ENCODE measurements at places on chromosomes 5 and 9.
A peak's percentile ranks its signal among the peaks of the same experiment; 100 is the strongest.

GRCh38 chr5:145999208-145999607 lies 62.8 kb downstream of the SH3RF2 start:
- DNase-seq, result no peak

GRCh38 chr9:112020680-112021596 lies 124.3 kb downstream of the UGCG start:
- no peak for DNase-seq

DNA sequence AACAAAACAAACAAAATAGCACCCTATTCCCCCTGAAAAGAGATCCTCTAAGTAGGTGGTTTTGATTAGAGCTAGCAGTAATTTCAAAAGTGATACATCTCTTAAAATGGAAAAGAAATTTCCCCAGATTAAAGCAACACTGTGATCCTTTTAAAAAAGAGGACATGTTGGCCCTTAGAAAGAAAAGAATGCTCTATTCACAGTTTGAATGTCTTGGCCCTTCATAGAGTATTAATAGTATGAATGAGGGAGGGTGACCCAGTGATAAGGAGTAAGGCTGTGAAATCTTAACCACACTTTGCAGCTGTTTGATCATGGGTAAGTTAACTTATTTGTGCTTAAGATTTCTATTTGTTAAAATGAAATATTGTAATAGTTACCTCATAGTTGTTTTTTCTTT lies 467.7 kb upstream of the MEF2C start:
- DNase-seq, result no peak

DNA sequence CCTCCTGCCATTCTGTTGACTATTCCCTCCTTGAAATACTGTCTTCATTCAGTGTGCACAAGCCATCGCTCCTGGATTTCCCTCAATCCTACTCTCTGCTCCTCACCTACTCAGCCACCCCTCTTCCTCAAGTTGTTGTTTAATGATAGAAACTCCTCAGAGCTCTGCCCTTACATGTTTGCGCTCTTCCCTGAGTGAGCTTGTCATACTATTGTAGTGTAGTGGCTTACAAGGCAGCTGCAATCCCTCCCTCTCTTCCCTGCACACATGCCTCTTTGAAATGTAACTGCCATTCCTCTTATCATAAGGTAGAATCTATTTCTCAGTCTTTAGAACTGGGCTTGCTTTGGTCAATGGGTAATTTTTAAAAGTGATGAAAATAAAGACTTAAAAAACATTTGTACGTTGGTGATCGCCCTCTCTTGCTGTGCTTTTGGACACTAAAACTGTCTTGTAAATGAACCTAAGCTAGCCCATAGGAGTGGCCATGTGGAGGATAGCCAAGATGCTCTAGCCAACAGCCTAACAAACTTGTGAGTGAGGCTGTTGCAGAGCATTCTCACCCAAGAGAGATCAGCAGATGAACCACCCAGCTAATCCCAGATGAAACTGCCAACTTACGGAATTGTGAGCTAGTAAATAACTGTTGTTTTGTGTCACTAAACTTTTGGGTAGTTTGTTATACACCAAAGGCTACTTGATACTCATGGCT lies 18.1 kb upstream of the SMAD5 start:
- no peak for DNase-seq

- no peak for DNase-seq
These were observed 52.3 kb downstream of the PRKACG start for GRCh38 chr9:68961587-68961986.

DNA sequence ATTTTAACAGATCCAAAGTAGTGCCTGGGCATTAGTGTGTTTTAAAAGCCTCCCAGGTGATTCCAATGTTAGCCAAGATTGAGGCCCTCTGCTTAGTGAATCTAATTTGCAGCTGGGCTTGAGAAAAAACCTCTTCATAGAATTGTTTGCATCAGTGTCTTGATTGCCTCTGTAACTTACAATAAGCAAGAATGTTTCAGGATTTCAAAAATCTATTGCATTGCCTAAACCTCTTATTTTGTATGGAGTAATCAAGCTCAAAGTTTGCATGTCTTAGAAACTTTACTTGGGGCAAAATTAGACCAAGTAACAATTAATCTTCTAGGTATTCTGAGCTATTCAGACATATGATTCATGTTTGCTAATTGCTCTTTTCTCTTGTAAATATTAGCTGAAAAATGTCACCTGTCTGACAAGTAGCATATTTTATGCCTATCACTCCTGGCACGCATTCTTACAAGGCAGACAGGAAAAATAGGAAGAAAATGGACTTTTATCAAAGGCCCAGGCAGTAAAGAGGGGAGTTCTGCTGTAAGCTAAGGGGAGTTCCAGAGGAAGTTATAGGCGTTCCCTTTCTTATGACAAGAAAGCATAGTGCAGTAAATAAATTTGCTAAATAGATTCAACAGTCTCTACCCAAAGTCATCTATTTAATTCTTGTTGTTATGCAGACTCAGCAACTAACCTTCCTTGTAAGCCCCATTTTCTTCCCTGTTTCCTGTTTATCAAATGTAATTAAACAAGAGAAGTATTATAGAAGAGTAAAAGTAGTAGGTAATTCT lies 21.0 kb downstream of the PDCD1LG2 start:
- DNase-seq, result no peak

- no peak for DNase-seq
These were observed 84.8 kb upstream of the ALDH1A1 start for GRCh38 chr9:73037613-73038012.

DNA sequence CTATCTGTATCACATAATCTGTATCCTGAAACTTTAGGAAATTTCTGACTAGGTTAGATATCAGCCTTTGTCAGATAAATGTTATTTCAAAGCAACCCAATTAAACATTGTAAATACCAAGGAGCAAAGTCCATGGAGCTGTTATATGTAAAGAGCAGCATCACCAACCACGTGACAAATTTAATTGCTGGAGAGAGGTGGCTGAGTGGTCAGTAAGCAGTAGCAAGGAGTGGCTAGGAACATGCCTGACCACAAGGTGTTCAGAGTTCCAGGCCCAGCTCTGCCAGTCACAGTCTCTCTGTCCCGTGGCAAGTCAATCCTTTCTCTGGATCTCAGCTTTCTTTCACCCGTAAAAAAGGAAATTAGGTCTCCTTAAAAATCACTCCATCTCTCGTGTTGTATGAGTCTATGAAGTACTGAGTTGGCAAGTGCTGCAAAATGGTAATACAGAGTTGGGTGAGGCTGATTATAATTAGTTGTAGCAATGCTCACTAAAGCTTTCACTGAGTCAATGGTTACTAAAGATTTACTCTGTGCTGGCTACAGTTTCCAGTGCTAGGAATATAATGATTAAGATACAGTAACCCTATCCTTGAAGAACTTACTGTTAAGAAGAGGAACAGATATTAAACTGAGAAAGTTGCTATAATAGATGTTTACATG lies 166.1 kb downstream of the GNAQ start:
- DNase-seq, result no peak

- no peak for DNase-seq
These were observed 122.7 kb upstream of the RASEF start for GRCh38 chr9:83185488-83186154.

DNA sequence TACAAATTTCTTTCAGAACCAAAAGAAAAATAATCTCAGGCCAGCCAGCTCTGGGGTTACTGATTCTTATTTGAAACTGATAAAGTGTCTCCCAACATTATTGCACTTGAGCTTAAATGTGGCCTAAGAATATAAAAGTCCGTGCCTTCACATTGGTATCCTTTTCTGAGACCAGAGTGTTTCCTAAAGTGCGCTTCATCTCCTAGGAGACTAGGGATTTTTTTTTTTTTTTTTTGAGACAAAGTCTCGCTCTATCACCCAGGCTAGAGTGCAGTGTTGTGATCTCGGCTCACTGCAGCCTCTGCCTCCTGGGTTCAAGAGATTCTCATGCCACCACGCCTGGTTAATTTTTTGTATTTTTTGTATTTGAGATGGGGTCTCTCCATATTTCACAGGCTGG lies 23.6 kb upstream of the KCNIP1 start:
- no peak for DNase-seq

- DNase-seq, result peak; percentile 62
These were observed 601 bp downstream of the NNT start for GRCh38 chr5:43603344-43604217.

DNA sequence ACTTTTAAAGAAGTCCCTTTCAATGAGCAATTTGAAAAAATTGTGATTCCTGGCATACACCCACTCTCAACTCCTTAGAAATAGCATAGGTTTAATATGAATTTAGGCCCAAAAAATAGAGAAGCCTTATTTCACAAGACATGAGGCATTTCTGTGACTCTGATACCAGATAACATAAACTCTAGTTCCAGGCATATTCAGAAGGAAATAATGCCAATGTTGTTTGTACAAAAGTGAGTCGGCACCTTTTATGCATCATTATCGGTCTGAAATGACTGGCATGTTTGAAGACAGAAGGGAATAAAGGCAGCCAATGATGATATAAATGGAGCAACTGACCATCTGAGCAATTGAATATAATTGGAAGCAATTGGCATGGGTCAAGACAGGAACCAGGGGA lies 19.4 kb upstream of the RECK start:
- no peak for DNase-seq

DNA sequence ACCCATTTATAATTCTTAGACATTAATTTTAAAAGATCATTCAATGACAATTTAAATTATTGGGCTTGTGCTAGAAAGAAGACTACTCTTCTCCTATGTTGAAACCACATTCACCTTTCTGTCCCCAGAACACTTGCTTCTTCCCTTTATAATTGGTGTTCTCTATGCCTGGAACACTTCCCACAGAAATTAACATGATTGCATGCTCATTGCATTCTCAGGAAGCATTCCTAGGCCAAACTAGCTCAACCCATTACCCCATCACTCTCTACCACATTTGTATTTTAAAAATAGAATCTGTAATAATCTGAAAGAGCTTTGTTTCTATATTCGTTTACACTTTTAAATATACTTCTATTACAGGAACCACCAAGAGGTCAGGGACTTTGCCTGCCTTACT lies 184.7 kb downstream of the MEF2C start:
- DNase-seq, result no peak

GRCh38 chr9:9997585-9997984 lies 615.2 kb downstream of the PTPRD start:
- DNase-seq, result no peak

DNA sequence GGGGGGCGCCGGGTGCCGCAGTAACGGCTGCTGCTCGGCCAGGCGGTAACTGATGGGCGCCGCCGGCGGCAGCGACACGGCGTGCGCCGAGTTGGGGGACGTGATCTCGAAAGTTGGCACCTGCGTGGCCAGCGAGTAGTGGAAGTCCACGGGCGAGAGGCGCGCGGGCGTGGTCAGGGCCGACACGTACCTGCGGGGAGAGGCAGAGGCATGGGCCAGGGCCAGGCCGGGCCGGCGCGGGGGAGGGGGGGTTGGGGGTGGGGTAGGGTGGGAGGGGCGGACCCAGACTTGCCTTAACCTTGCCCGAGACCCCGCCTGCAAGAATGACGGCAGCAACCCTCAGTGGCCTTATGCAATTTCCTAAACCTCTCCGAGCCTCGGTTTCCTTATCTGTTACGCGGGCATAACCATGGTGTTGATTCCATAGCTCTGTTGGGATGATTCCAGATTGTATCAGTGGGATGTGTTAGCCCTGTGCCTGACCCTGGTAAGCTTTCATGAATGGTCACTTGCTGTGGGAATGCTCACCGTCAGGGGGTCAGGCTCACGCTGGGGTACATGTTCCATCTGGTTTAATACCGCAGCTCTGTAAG lies 53.0 kb downstream of the PSD2 start:
- no peak for DNase-seq

DNA sequence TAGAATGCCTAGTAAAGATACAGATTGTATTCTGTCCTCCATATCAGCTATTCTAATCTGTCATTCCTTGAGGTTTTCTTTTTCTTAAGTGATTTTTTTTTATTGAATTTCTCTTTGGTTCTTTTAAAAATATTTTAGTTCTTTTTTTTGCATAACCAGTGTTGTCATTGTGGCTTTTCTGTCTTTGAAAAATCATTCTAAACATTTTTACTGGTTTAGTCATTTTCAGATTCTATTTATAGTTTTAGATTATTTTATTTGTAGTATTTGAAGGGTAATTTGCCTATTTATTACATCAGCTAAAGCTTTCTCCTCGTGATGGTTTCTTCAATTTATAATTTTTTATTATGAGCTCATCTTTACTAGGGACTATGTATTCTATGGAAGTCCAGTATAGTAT lies 78.1 kb downstream of the NDUFAF2 start:
- DNase-seq, result no peak

GRCh38 chr5:147177125-147177840 lies 57.5 kb upstream of the STK32A start:
- DNase-seq, result no peak

DNA sequence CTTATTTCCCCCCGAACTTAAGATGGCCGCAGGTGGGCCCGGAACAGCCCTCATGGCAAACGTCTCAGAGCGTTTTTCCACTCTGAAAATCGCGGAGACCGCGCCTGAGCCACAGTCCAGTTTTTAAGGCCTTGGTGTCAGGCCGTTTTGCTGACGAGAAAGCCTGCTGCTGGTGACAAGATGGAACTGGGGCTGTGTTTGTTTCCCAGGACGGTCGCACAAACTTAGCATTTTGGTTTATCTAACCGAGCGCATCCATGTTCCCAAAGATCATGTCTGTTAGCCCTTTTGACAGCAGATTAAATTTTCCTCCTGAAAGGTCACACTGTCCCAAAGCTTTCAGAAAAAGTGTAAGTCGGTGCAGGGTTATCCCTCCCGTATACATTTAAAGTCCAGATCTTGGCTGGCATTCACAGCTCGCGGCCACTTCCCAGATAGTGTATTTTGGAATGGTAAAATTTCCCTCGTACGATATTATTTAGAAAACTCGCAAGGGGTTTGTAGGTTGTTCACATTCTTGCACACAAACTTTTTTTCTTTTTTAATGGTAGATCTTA lies 812 bp downstream of the SREK1 start:
- no peak for DNase-seq

- no peak for DNase-seq
These were observed 36.5 kb upstream of the CD180 start for GRCh38 chr5:67233075-67233474.

DNA sequence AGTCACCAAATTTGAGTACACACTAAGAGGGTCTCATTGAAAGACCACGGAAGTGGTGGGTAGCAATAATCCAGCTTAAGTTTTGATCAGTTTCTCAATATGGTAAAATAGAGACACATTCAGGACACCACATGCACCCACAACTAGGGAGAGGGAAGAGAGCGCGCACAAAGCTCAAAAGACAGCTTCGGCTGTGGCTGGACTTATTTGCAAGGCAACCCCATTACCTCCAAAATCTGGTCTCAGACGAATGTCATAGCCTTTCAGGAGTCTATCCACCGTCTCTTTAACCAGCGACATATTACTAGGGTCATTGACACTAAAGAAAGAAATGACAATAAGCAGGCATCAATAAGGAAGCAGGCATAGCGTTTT lies 443 bp downstream of the GABRB2 start:
- DNase-seq, result no peak

- DNase-seq, result no peak
These were observed 11.8 kb upstream of the TGFBI start for GRCh38 chr5:136016945-136017530.

DNA sequence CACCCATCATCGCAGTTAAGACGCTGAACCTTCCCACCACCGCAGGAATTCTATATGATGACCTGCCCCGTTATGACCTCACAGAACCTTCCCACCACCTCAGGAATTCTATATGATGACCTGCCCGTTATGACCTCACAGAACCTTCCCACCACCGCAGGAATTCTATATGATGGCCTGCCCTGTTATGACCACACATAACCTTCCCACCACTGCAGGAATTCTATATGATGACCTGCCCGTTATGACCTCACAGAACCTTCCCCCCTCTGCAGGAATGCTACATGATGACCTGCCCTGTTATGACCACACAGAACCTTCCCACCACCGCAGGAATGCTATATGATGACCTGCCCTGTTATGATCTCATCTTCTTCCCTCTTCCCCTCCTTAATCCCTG lies 64.3 kb downstream of the IRX1 start:
- DNase-seq, result no peak

Data from NCI-H2081 treated with DMSO at 0.1 percent for 48 hours (cell line).